Amniotic stem cell (primary cell): ENCODE measurements at places on chromosomes 3 and 15.

DNA sequence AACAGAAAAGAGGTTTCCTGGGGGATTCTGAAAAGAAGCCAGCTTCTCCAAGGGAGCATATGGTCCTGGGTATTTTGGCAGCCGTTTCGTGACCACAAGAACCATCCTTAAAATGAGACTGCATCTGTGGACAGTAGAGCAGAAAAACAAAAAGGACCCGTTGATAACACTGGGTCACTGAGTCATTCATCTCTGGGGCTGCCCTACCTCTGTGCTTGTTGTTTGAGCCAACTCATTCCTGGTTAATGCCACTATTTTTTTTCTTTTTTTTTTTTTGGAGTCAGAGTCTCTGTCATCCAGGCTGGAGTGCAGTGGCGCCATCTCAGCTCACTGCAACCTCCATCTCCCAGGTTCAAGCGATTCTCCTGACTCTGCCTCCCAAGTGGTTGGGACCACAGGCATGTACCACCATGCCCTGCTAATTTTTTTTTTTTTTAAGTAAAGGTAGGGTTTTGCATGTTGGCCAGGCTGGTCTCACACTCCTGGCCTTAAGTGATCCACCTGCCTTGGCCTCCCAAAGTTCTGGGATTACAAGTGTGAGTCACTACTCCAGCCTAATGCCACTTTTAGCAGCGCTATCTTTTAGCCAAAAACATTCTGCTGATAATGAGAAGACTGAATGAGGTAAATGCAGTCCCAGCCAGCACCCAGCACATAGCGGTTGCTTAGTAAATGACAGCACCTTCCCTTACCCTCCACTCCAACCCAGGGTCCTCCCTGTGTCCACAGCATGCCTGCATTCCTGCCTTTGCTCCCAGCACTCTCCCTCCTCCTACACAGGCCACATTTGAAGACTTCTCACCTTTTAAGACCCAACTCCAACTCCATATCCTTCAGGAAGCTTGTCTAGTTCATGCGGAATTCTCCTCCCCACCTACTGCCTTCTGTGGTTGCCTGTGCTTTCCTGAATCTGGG is 9.1 kb upstream of the ISL2 start:
- DNase-seq, result no peak

GRCh38 chr15:96889734-96890480 is 559.4 kb downstream of the NR2F2 start:
- DNase-seq, result no peak

DNA sequence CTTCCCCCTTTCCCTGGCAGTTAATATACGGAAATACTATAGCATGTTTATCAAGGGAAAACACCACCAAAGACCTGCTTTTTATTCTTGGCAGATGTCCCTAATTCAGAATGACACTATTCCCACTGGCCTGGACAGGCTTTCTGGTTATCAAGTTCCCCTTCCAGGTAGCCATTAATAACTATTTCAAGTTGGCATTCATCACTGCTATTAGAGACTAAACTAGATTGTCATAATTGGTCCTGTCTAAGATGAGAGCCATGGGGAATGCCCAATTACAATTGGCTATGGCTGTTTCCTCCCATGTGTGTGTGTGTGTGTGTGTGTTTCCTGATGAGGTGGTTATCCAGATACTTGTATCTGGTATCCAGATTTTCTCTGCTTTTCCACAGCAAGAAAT is 608.1 kb downstream of the SQOR start:
- no peak for DNase-seq

GRCh38 chr15:39618063-39618823 is 37.4 kb downstream of the THBS1 start:
- DNase-seq, result no peak

DNA sequence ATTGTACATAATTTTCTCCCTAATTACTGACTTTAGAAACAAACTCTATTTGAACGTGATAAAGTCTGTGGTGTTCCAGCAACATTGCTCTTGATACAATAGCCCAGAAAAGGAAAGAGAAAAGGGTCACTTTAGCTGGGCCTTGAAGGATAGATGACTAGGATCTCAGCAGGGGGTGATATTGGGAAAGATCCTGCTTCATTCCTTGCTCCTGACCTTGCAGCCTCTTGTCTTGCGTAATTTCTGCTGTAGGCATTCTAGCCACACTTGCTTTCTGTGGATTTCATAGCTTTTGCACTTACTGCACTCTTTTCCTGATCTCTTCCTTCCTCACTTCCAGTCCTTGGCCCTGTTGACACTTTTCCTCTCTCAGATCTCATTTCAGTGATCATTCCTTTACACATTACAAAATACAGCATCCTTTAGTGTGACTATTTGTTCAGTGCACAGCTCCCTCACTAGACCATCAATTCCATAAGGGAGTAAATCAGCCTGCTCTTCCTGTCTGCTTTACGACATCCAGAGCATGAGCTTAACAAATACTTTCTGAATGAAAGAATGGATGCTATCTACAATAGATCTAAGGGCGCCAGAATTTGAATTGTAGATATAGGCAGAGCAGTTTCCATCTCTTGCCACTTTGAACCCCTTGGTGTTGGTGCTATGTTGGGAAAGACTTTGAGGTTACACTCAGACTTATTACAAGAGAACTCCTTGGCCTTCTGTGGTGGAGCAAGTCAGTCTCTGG is 559.6 kb upstream of the MDFIC2 start:
- DNase-seq, result no peak

DNA sequence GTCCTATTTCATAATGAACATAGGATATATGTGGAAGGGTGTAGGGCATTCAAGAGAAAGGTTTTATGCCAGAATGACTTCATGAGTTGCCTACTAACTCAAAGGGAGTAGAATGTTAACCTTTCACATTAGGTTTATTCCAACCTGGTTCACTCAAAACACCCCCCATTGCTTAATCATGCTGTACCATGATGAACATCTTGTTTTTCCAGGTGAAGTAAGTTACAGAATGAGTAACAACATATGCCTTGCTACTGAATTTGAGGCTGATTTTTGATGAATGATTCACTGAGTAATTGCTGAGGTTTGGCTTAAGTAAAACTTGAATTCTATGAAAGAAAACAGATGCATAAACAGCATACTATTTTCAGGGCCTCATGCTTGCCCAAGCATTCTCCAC is 5.9 kb upstream of the CLDN16 start:
- DNase-seq, result peak; percentile 20

DNA sequence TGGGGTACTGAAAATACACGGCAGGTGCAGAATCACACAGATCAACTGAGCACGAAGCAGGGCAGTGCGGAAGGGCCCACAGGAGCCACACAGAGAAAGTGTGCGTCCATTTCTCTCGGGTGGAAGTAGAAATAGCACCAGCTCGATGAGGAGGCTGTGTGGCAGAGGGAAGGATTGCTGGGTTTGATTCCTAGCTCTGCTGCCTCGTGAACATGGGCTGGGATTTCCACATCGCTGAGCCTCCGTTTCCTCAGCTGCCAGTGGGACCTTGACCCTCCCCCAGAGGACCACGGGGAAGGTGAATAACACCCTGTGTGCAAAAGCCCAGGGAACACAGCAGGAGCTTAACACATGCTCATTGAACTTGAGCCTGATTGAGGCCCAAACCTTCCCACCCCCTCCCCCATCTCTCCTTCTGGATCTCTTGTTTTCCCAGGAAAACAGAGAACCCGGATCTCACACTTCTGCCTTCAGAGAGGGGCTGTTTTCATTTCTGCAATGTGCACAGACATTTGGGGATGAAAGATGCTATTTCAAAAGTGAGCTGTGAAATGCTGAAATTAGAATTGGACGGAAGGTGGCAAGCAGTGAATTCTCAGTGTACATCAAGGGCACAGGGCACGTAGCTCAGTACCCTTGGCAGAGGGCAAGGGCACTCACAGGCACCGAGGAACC is 38.4 kb downstream of the ABTB1 start:
- no peak for DNase-seq

- DNase-seq, result no peak
These were observed 48.4 kb upstream of the IP6K2 start for GRCh38 chr3:48765376-48765775.

DNA sequence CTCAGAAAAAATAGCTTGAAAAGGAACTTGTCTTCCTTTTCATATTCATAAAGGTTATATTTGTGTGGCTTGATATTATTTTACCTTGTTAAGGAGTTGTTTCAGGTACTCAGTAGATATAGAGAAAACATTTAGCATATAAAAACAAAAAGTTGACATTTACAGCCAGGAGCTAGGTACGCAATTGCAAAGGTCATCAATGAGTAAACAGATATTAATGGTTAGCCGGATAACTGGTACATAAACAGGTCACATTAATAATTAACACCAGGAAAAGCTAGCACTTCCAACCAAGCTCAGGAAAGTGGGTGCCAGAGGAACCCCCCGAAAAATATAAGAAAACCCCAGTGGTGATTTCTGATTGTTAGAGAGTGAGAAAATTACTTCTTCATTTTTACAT is 146.6 kb upstream of the NR2F2 start:
- DNase-seq, result no peak

DNA sequence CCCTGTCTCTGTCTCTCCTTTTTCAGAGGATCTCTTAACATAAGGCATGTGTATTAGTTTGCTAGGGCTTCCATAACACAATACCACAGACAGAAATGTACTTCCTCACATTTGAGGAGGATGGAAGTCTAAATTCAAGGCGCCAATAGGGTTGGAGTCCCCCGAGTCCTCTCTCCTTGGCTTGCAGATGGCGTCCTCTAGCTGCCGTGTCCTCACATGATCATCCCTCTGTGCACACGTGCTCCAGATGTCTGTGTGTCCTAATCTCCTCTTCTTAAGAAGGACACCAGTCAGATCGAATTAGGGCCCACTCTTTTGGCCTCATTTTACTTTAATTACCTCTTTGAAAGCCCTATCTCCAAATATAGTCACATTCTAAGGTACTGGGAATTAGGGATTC is 23.0 kb upstream of the BFSP2 start:
- DNase-seq, result no peak

DNA sequence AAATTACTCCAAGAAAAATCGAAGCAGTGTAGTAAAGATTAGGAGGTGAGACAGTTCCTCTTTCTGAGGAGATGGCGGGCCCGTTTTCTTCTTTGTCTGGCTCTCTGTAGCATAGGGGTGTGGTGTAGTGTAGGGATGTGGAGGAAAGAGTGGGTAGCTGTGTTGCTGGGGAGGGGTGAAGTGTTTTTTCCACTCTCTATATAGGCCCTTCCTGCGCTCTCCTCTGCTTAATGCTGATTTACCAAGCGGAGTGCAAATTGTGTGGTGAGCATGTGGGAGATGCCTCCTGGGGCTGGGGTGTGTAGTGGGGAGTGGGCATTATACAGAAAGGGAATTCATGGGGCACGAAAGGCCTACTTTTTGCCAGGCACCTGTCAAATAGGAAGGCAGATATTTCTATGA is 94.9 kb downstream of the ST6GAL1 start:
- no peak for DNase-seq

GRCh38 chr3:156102267-156102931 is 18.0 kb upstream of the KCNAB1 start:
- no peak for DNase-seq

- DNase-seq, result peak; percentile 56
These were observed 38.7 kb upstream of the MGA start for GRCh38 chr15:41621200-41622193.

DNA sequence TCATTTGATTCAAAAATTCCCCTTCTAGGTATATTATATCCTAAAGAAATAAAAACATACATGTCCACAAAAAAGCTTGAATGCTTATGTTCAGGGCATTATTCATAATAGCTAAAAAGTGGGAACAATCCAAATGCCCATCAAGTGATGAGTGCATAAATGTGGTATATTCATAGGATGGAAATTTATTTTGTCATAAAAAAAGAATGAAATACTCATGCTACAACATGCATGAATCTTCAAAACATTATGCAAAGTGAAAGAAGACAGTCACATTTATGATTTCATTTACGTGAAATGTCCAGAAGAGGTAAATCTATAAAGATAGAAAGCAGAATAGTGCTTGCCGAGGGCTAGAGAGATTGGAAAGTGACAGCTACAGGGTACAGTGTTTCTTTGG is 83.6 kb upstream of the SLC25A36 start:
- no peak for DNase-seq

GRCh38 chr3:106423321-106424225 is 554.8 kb upstream of the CBLB start:
- DNase-seq, result no peak

DNA sequence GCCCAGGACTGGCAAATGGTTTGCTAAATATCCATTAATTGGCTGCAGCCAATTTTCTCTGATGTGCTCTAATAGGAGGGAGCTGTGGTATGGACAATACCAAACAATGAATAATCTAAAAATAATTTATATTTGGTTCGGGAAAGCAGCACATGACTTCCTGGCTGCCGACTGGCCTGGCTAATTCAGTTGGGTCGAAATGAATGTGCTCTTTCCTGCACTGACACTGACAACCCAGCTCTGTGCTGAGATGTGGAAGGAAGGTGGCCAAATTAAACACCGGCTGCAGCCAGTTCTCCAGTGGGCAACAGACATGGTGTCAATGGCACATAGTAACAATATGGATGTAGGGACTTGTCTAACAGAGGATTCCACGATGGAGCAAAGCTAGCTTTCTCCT is 21.1 kb upstream of the COLQ start:
- DNase-seq, result no peak

- DNase-seq, result peak; percentile 61
These were observed 95.7 kb upstream of the C3orf80 start for GRCh38 chr3:160129459-160130061.

GRCh38 chr15:75203908-75204263 is 2.2 kb downstream of the C15orf39 start:
- DNase-seq, result no peak

- no peak for DNase-seq
These were observed 24.4 kb downstream of the SEC61A1 start for GRCh38 chr3:128076483-128077201.

GRCh38 chr3:21703291-21703690 is 47.7 kb downstream of the ZNF385D start:
- no peak for DNase-seq

- no peak for DNase-seq
These were observed 13.7 kb downstream of the PDHB start for GRCh38 chr3:58419780-58420507.

DNA sequence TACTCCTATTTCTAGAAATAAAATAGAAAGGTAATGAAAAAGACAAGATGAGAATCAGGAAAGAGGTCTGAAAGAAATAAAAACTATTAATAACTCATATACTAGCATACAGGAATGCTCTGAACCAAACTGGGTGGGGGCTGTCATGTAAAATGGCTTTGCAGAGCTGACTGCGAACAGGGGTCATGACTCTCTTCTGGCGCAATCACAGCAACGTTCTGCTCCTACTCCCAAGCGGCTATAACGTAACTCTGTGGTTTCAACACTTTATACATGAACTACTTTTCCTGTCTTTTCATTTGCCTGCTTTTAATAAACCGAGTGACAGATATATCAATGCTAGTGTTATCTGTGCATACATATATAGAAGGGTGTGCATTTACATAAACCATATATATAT is 116.7 kb downstream of the DLG1 start:
- DNase-seq, result no peak

- DNase-seq, result no peak
These were observed 47.4 kb upstream of the OSTN start for GRCh38 chr3:191151653-191152052.
